ENCODE measurements at places on chromosomes 3 and 15.

DNA sequence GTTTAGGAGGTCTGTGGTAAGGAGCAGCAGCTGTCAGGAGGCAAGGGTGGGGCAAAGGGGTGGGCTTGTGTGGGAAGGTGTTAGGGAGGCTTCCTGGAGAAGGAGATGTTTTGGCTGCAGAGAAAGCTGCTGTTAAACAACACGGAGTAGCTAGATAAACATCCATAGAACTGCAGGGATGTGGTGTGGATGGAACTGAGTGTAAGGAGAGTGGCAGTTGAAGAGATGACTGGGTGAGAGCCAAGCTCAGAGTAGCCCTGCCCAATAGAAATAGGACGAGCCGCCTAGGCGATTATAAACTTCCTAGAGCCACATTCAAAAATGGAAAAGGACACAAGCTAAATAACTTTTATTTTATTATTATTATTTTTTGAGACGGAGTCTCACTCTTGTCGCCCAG, 19.9 kb downstream of the RPLP1 start:
- no peak for DNase-seq

- DNase-seq, result no peak
Measured at GRCh38 chr3:172903642-172904320, 153.3 kb downstream of the ECT2 start.

DNA sequence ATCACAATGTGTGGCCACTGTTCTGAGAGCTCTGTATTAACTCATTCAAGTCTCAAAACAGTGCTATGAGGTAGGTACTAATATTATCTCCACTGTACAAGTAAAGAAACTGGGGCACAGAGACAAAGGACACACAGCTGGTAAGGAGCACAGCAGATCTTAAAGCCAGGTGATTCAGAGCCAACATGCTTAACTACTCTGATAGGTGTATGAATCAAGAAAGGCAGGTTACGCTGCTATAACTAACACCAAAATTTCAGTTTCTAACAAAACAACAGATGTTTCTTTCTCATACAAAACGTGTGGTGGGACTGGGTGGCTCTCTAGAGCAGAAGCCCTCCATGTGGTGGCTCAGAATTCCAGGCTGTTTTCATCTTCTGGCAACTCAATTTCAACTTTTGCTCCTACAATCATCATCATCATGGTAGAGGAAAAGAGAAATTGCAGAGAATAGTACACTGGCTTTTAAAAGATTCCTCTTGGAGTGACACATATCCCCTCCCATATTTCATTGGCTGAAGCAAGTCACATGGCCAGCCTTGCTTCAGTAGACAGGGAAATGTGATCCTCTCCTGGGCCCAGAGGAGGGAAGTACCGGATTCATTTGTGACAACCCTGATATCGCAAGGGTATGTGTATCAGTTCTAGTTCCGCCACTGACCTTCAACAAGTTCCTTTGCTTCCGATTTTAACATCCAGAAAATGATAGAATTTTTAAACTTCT, 126.2 kb upstream of the PTX3 start:
- no peak for DNase-seq

DNA sequence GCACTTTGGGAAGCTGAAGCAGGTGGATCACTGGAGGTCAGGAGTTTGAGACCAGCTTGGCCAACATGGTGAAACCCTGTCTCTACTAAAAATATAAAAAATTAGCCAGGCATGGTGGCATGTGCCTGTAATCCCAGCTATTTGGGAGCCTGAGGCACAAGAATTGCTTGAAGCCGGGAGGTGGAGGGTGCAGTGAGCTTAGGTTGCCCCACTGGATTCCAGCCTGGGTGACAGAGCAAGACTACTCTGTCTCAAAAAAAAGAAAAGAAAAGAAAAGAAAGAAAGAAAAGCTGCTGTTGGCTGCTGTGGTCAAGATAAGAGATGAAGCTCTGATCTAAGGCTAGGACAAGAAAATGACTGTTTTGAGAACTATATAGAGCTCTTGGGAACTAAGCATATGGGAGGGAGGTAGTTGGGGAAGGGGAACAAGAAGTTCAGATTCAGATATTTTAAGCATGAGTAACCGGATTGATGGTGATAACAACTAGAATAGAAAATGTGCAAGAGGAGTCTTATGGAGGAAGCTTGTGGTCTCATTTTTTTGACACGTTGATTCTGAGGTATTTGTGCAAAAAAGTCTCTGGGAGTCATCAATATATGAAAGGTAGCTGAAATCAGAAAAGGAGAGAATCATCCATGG, 25.7 kb downstream of the DNAH12 start:
- DNase-seq, result no peak

- no peak for DNase-seq
Measured at GRCh38 chr3:171556574-171557145, 96.5 kb upstream of the TNIK start.

GRCh38 chr3:48879307-48879993, 19.2 kb downstream of the SLC25A20 start:
- DNase-seq, result no peak

DNA sequence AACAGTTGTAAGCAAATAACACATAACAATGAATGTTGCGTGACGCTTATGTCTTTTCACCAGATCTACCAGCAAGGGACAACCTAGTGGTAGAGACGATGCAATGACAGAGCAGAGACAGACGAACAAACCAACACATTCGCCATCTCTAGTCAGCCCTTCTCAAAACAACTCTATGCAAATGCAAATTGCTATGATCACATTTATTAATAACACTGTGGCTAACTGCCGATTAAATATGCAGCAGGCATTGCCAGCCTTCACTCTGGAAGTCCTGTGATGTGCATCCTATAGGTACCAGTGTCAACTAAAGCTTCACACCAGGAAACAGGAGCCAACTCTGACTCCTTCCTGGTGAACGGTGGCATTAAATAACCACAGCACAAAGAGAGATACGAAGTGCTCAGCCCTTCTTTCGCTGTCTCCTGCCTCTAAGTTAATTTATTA, 94.2 kb downstream of the FOXP1 start:
- no peak for DNase-seq

GRCh38 chr15:89575656-89576416, 567 bp downstream of the TICRR start:
- no peak for DNase-seq

- no peak for DNase-seq
Measured at GRCh38 chr3:119558626-119559317, 642 bp downstream of the CD80 start.
